Amygdala (tissue), 56 donors: ENCODE measurements at places on chromosomes 4 and X.

DNA sequence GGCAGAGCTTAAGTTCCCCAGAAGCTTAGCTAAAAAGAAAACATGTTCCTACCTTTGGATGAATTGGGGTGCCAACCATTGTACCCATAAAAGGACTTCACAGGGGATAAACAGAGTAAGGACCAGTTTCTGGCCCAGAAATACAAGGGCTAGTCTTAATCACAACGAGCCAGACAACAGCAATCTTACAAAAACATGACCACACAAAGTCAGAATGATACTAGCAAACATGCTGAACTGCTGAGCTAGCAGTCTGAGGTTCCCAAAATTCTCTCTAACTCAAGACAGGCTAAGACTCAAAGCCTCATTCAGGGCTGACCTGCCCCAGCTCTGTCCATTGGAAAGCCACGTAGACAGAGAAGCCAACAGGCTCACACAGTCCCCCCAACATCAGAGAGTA lies 40.3 kb downstream of the ATP11C start:
- no peak for DNase-seq

GRCh38 chr4:140875746-140876452 lies 119.7 kb upstream of the TBC1D9 start:
- DNase-seq = no peak

DNA sequence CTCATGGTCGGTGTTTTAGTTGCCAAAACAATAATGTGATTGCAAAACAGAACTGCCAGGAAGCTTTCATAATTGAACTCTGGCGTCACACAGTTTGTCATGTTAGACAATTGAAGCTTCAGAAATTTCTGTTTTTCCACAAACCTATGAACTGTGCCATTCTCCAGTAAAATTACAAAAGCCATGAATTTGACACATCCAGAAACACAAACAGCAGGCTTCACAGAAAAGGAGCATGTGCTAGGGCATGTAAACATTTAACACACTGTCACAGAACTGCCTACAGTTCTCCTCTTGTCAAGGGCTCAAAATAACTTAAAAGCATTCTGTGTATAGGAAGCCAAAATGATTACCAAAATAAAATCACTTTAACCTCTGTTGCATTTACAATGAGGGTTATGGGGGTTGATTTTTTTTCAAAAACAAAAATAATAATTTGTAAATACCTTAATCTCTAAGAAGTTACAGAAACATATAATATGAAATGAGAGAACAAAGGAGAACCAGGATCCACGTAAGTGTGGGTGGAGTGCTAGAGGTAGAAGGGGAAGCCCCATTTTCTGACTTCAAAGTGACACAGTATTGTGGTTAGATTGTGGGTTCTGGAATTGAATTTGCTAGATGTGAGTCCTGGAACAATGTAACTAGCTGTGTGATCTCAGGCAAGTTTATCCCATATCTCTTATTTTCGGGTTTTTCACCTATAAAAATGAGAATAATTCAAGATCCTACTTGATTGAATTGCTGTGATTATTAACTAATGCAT lies 295.0 kb downstream of the CENPC start:
- DNase-seq = no peak

DNA sequence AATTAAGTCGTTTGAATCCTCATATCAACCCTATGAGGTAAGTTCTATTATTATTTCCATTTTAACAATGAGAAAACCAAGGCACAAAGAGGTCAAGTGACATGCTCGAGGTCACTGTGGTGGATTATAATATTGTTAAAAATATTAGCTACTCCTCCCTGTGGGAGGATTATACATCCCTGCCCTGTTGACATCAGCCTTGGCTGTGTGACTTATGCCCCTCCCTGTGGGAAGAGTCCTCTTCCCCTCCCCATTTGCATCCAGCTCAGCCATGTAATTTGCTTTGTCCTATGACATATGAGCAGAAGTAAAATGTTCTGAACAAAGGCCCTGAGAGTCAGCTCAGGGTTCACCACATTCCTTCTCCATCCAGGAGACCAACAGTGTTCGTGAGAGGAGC lies 152.7 kb upstream of the ZIC3 start:
- no peak for DNase-seq

DNA sequence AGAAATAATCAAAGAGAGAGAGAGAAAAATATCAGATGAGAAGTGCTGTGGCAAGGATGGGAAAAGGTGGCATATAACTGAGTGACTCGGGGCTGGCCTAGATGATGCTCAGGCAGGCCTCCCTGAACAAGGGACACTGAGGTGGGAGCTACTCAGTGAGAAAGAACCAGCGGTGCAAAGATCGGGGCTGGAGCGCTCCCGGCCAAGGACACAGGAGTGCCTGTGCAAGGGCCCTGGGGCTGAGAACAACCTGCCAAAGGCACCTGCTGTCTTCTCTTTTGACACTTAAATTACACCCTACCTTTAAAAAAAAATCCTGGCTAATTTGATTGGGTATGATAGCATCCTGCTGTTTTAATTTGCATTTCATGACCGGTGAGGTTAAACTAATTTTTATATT lies 77.7 kb upstream of the C4orf50 start:
- no peak for DNase-seq

DNA sequence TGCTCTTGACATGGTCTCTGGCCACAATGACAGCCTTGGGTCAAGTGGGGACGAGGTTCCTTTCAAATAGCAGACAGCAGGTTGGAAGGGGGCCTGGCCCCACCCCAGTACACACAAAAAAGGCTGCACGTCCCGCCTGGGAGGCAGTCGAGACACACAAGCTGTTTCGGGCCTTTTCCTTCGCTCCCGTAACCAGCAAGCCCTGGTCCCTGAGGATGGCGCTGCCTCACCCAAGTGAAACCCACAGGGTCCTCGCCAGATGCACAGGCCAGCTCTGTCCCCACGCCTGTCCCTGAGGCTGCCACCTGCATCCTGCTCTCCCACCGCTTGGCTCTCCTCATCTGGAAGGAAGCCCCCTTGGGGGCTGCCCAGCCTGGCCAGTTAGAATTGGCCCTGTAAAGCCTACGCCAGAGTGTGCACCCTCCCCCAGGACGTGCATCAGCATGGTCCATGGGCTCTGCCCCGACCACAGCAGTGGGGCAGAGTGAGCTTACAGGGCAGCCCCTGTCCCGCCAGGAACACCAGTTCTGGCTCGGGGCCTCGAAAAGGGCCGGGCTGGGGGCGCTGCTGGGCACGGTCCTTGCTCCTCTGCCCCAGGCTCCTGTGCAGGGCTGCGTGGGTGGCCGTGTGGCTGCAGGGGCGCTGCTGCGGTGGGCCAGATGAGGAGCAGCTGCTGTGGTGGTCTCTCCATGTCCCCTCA lies 2.0 kb downstream of the CPLX1 start:
- no peak for DNase-seq

GRCh38 chrX:121902463-121902862 lies 855.1 kb downstream of the GLUD2 start:
- DNase-seq = no peak

DNA sequence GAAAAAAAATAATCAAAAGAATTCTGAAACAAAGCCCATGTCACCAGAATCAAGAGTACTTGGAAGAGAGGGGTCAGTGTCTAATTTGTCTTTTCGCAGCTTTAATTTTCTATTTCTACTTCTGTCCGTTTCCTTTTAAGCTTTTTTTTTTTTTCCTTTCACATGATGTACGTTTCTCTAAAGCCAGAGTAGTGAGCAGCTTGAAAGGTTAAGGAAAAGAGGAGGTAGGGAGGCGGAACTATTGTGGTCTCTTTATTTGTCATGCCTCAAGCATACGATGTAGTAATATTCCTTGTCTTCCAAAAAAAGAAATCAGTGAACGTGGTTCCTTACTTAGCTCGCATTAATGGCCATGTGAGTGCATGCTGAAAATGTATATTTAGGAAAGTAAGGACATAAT lies 311.5 kb downstream of the TENM3 start:
- no peak for DNase-seq

DNA sequence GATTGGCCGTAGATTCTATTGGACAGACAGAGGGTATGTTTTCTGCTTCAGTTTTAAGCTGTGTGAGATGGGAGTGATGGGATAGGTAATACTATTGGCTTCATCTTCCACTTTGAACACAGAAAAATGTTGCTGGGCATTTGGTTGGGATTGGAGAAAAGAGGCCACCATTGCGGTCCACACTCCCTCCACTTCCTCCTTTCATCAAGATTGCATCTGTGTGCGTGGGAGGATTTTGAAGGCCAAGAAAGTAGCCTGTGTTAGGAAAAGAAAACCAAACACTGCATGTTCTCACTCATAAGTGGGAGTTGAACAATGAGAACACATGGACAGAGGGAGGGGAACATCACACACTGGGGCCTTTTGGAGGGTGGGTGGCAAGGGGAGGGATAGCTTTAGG lies 56.4 kb downstream of the EGF start:
- DNase-seq = no peak

DNA sequence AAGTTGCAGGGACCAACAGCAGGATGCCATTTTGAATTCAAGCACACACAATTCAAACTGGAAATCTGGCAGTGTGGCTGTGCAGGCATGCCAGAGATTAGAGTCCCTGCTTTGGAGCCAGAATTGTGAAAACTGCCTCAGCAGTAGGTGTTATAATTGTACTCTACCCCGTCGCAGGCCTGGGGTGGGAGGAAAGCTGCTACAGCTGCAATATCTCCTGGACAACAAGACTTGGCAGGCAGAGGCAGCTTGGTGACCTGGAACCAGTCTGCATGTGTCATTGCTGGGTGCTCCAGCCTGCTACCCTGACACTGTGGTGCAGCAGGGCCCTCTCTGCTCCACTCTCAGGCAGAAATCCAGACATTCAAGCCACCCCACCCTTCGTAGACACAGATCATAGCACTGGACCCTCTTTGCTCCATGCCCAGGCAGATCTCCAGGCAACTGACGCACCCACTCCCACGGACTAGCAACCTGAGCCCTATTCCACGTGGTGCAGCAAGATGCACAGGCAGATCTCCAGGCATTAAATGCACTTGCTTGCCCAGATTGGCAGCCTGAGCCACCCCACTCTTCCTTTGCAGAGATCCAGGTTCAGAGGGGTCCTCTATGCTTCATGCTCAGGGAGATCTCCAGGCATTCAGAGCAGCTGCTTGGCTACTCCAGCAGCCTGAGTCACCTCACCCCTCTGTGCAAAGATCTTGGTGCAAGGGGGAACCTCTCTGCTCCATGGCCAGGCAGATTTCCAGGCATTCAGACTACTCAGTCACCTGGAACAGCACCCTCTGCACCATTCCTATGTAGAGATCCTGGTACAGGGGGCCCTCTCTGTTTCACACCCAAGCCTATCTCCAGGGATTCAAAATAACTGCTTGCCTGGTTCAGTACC lies 140.5 kb downstream of the LRBA start:
- DNase-seq = no peak

- DNase-seq = no peak
Measured at GRCh38 chr4:11427121-11427996, 1.3 kb downstream of the HS3ST1 start.

GRCh38 chr4:37830640-37831039 lies 4.2 kb downstream of the PGM2 start:
- DNase-seq = no peak

GRCh38 chr4:82797405-82798111 lies 1.0 kb downstream of the SCD5 start:
- peak; percentile 56 for DNase-seq

- no peak for DNase-seq
Measured at GRCh38 chr4:55012363-55013230, 112.8 kb downstream of the KDR start.

DNA sequence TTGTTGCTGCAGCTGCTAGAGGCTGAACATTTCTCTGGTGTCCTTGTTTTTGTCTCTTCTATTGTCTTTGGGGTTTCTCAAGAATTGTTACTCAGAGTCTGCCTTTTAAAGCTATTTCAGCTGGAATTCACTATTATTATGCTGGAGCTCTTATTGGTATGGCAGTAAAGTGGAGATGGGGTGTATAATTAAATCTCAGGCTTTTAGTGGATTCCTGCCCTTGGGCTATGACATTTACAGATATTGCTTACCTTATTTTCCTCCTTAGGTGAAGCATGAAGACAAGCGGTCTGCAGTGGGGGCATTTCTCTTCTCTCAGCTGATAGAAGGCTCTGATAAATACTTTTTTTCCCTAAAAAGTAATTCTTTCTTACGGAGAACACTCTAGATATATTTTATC lies 1656.6 kb upstream of the IGFBP7 start:
- DNase-seq = no peak

- no peak for DNase-seq
Measured at GRCh38 chrX:151713849-151714248, 2.0 kb upstream of the FATE1 start.
